B cell (primary cell): ENCODE measurements at places on chromosomes 5 and 9.

- DNase-seq, result no peak
These were observed 11.1 kb upstream of the LHFPL2 start for GRCh38 chr5:78659714-78660113.

DNA sequence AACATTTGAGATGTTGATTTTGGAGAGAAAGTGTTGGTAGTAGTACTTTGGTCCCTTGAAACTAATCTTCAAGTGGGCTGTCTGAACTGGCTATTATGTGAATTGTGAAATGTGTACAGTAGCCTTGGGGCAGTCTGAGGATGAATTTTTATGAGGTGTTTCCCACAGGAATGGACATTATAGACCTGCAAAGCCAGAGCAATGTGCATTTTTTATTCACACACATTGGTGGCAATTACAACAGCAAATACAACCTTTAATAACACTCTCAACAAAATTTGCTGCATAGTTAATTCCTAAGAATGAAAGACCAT lies 147.0 kb downstream of the PAM start:
- no peak for DNase-seq

GRCh38 chr5:87347841-87348240 lies 64.9 kb downstream of the CCNH start:
- no peak for DNase-seq

DNA sequence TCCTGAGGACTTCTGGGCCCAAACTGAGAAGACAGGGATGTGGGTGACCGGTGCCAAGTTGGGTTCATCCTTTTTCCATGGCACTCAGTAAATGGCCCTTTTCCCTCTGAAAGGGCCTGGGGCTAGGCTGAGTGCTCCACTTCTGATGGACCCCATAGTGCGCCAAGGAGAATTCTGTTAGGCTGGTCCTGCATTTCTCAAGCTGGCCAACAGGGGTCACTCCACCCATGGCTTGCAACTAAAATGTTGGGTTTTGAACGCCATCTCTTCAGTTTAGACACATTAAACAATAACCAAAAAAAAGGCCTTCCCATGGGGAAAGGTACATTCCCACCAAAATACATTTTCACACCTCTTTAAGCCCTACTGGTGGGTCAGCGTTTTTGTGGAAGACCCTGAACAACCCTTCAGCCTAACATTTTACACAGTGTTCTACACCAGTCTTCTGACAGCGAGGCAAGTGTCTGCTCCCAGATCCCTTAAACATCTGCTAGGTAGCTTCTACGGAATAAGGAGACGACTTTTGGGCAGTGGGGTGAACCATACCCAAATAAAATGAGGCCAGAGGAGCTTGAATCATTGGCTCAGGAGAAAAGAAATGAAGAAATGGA lies 27.3 kb downstream of the CNTFR start:
- DNase-seq, result no peak

DNA sequence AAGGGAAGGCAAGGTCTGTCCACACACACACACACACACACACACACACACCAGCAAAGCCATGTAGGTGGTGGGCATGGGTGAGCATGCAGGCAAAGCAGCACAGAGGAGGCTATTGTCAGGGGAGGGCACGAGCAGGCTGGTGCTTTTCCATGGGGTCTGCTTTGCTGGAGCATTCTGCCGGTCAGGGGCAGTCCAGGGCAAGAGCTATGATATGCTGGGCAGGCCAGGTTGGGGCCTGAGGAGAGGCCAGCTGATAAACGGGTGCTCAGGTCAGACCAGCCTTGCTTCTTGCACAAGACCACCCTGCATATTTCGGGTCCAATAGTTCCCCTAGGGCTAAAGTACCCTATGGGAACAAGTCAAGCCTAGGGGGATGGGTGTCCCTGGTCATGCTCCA lies 253.9 kb upstream of the DMAC1 start:
- DNase-seq, result no peak

GRCh38 chr5:138944527-138945322 lies 69.6 kb upstream of the LRRTM2 start:
- DNase-seq, result no peak

- no peak for DNase-seq
These were observed 545.9 kb upstream of the RIOK2 start for GRCh38 chr5:97728920-97729319.
